NCI-H1048 (cell line): ENCODE measurements at places on chromosomes 5 and 9.

- DNase-seq, result peak; percentile 68
These were observed at the start of gene RGS3 for GRCh38 chr9:113463418-113464285. Gene RGS3 (plus strand): TSS chr9:113463727. CDS start chr9:113463803, 76 bp downstream.

DNA sequence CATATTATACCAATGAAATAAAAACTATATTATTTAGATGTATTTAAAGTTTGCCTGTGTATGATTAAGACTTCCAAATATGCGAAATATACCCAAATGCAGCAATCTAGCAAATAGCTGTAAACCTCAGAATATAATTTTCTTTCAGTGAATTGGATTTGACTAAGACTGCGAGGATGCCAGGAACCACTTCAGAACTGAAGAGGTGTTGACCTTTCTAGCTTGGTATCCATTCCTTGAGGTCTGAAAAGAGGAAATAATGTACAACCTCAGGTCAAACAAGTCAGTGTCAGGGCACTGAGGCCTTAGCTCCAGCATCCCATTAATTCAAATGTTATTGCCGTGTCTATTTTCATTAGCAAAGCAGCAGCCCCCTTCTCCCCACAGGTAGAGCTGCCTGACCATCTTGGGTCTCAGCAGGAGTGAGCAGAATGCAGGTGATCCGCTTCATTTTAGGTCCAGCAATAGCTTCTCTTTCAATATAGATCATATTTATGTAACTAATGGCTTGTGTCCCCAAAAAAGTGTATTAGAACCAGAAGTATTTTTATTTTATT, 100.0 kb downstream of the KIAA1958 start:
- no peak for DNase-seq

DNA sequence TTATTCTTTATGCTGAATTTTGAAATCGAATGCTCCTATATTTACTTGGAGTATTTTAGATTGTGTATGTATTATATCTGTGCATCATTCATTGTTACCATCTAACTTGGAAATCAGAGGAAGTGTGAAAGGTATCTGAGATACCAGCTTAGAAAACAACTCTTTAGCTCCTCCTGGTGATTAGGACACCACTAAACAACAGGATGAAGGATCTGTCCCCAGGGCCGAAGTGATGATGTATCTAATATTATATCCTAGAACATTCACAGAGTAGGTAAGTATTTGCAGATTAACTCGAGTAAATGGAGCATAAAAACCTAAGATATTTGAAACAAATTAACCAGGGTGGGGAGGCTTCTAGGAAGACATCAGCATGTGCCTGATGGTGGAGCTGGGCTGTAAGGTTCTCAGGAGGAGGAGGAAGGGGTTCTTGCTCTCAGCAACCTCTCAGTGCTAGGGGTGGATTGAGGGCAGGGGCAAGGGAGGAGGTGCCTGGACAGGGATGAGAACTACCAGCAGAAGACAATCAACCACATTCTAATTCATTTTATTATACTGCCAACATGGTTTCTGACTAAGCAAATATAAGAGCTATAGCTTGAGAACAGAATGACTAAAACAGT, 2.6 kb upstream of the NFIL3 start:
- no peak for DNase-seq

DNA sequence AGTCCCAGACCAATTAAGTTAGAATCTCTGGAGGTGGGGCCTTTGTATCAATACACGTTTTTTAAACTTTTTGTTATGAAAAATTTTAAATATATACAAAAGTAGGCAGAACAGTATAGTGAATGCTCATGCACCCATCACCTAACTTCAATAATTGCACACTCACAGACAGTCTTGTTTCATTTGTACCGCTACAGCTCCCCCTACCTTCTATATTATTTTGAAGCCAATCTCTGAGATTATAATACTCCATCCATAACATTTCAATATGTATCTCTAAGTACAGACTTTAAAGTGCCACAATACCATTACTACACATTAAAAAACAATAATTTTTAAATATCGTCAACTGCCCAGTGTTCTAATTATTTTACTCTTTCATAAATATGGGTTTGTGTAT, 32.9 kb downstream of the ISL1 start:
- DNase-seq, result no peak

DNA sequence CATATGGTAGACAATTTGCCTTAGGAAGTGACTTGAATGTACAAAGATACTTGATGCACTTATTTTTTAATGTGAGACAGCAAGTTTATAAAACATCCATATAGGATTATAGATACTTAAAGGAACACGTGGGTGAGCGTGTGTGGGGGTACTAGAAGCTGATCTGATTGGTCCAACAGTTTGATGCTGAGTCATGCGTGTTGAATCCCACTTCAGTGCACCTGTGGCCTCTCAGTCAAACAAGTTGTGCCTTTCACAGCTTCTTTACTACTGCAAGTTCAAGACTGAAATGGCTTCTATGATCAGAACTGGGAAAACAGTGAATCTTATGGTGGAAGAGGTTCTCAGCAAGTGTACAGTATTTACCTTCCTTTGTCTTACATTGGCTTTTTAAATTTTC, 98.9 kb downstream of the MAP1B start:
- no peak for DNase-seq

DNA sequence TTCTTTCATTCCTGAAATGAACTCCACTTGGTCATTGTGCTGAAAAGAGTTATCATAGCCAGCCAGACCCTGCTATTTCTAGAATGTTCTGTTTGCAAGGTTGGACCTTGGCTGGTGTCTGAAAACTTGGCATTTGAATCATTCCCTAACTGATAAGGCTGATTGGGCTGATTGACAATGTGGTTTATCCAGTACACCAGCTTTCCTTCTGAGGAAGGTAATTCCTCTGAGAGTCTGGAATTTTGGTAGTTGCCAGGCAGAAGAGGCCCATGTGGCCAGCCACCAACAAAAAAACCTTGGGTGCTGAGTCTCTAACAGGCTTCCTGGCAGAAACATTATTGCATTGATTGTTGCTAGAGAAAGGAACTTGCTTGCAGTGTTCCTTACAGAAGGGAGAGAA, 15.3 kb downstream of the SEC61B start:
- no peak for DNase-seq

DNA sequence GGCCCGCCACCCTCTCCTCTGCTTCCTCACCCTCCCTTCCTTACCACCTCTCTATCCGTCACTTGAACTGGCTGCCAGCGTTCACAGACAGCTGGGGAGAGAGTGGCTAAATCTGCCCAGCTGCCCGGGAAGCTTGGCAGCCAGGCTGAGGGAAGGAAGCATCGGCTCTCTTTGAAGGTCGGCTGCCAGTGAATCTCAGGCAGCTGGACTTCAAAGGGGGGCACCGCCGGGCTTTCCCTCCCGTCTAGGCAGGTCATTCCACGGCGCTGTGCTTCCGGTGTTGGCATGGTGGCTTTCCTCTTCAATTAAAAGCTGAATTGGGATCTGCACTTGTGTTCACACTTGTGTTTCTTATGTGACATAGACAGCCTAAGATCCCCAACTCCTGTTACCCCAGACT, 174.0 kb downstream of the GDNF start:
- no peak for DNase-seq

DNA sequence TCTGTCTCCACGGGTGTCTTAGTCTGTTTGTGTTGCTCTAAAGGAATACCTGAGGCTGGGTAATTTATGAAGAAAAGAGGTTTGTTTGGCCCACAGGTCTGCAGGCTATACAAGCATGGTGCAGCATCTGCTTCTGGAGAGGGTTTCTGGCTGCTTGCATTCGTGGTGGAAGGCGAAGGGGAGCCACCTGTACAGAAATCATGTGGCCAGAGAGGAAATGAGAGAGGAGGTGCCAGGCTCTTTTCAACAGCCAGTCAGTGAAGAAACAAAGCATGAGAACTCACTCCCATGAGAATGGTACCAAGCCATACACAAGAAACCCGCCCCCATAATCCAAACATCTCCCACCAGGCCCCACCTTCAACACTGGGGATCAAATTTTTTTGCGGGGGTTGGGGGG, 53.4 kb downstream of the PFDN1 start:
- no peak for DNase-seq

DNA sequence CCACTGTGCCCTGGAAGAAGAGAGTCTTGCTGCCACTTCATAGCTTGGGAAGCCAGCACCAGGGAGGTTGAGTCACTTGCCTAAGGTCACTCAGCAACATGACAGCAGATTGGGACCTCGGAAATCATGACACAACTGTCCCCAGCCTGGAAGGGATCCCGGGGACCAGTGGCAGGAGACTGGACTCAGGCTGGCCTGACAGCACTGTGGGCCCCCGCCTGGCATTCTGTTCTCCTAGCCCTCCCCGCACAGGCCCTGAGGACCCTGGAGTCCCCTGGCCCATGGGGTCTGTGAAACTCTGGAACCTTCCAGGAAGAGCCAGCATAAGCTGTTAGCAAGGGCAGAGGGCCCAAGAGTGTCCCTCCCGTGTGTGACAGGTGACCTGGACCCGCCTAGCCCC, 64.9 kb downstream of the COL5A1 start:
- DNase-seq, result no peak

- no peak for DNase-seq
These were observed 105.3 kb upstream of the PIK3R1 start for GRCh38 chr5:68110264-68110663.

DNA sequence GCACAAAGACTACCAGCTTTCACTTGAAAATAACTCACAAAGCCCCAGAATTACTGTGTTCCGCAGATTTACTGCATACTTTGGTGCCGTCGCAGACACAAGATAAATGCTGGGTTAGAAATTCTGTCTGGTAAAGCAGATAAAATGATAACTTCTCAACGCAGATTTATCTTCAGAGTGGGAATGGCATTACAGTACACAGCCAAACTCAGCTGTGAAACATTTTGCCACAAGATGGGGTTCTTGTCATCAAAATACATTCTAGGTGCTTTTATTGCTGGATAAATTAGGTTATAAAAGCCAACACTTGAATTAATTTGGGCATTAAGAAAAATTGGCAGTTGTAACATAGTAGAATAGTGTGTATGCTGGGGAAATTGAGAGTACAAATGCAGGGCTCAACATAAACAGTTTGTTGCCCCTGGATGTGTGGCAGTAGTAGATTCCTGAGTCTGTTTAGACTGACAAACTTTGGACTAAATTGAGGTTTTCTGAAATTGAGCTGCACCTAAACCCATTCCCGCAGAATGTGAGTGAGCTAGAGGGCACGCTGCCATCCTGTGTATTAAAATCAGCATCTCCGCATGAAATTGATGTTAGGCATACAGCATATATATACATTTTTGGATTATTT, 61.1 kb downstream of the LMNB1 start:
- DNase-seq, result no peak

DNA sequence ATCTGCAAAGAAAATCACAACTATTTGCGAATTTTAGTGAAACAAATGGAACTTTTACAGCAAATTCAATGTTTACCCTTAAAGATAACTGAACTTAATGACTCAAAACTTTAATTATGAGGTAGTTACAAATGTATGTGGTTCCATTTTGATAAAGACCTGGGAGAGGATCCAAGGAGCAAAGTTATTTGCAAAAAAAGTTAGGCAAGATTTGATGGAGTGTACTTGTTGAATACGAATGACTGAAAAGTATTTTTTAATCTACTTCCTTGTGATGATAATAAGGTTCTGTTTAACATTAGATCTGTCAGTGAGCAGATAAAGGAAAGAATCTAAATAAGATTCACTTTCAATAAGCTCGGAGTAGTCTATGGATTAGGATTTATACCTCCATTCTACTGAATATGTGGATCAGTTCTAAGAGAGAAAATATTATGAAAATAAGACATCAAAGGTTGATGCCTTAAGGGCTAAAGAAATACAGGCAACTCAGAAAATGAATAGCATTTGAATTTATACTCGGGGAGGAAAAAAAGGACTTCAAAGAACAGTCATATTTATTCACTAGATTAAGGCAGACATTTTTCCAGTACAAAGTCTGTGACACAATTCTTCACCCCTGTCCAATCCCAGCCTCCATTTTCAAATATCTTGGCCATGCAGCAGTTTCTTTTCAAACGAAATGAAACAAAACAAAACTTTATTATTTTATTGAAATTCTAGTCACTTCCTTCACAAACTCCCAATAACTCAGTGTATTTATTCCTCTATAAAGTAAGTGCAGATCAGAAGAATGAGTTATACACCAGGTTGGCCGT, 199.8 kb downstream of the PDE4D start:
- no peak for DNase-seq

GRCh38 chr9:134606951-134607731, 34.5 kb upstream of the COL5A1 start:
- no peak for DNase-seq

DNA sequence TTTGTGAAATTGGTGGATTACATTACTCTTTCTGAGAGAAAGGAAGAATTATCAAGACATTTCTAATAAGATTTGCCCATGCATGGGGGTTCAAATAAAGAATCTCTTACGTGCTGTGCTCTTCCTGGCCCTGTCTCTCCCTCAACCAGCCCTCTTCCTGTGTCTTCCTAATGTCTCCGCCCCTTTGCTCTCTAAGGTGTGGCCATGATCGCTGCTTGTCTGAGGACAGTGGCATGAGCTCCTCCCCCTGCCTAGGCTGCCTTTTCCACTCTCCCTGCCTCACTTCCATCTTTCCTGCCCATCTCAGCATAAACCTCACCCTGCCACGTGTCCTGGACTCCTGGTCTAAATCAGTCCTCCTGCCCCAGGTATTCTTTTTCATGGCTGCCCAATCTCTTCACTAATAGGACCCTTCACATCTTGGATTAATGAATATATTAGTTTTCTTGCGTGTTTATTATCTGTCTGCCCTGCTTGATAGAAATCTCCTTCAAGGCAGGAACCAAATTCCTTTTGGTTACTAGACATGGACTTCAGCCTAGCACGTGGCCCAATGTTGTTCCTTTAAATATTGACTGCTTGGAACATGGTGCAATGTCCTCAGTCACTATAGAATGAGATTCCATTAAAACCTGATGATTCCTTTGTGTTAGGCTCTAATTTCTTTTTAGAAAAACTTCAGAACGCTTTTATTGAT, 122.3 kb downstream of the MTRR start:
- no peak for DNase-seq

GRCh38 chr9:73269430-73270101, 117.9 kb downstream of the ANXA1 start:
- DNase-seq, result peak; percentile 10

DNA sequence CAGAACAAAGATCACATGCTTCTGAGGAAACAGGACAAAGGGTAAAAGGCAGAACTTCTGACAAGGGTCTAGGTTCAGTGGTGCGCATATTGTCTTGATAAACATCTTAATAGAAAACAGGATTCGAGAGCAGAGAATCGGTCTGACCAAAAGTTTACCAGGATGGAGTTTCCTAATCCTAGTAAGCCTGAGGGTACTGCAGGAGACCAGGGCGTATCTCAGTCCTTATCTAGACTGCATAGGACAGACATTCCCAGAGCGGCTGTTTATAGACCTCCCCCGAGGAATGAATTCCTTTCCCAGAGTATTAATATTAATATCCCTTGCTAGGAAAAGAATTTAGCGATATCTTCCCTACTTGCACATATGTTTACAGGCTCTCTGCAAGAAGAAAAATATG, 32.4 kb upstream of the TNFSF8 start:
- DNase-seq, result no peak

- DNase-seq, result no peak
These were observed 22.8 kb upstream of the RNU6ATAC start for GRCh38 chr9:134187110-134187531.

GRCh38 chr5:140967226-140967893, 1.1 kb downstream of the PCDHAC2 start:
- DNase-seq, result no peak

- DNase-seq, result no peak
These were observed 137.0 kb downstream of the MRPS30 start for GRCh38 chr5:44945743-44946142.
